ENCODE measurements at places on chromosomes 3 and 15. TPM values are rescaled to one million over a fixed set of nuclear protein-coding genes. Genes with fewer than 3 reads are reported as not detected.

ARL6IP5 gene
- 30.1 TPM for total RNA-seq

IGDCC3 gene
- total RNA-seq = 45.7 TPM

XYLB gene
- 5.3 TPM for total RNA-seq

PLSCR5 gene
- total RNA-seq = not detected

DPPA4 gene
- 734 TPM for total RNA-seq

MYZAP gene
- 0.94 TPM for total RNA-seq

ZPLD1 gene
- total RNA-seq = not detected

CAPN7 gene
- 13.0 TPM for total RNA-seq

DNA sequence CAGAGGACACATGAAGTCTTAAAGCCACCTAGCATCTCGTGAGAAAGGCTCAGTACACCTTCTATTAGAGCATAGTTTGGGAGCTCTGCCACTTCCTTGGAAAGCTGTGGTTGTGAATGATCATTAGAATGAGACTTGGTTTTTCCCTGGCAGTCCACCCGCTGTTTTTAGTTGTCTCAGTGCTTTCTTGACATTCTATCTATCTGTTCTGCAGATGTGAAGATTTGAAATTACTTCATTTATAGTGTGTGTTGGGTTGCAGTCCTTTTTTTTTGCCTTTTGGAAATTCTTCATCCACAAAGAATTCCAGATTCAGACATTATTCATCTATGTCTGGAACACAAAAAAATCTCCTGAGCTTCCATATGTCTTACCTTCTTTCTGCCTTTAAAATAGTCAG, 23.7 kb downstream of the PPP2R3A start:
- no peak for DNase-seq

GRCh38 chr3:99356696-99357095, 281.7 kb upstream of the COL8A1 start:
- no peak for DNase-seq

- no peak for DNase-seq
Observed at GRCh38 chr3:109114746-109115145, 3.2 kb downstream of the MORC1 start.

- no peak for DNase-seq
Observed at GRCh38 chr3:23079976-23080375, 123.2 kb upstream of the UBE2E2 start.

DNA sequence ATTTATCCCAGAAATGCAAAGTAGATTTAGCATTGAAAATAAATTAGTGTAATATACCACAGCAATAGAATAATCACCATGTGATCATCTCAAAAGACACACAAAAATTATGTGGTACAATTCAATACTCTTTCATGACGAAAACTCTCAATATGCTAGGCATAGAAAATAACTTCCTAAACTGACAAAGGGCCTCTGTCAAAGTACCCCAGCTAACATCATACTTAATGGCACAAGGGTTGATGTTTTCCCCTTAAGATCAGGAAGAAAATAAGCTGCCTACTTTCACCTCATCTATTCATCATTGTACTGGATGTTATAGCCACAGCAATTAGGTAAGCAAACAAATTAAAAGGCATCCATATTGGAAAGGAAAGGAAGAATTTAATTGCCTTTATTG, 22.7 kb upstream of the NIPA2 start:
- DNase-seq = no peak

GRCh38 chr3:96449346-96449745, 365.0 kb upstream of the EPHA6 start:
- DNase-seq = no peak

GRCh38 chr3:53145713-53146080, 15.3 kb upstream of the PRKCD start:
- no peak for DNase-seq

GRCh38 chr3:170787464-170787863, 82.5 kb downstream of the RPL22L1 start:
- DNase-seq = no peak

DNA sequence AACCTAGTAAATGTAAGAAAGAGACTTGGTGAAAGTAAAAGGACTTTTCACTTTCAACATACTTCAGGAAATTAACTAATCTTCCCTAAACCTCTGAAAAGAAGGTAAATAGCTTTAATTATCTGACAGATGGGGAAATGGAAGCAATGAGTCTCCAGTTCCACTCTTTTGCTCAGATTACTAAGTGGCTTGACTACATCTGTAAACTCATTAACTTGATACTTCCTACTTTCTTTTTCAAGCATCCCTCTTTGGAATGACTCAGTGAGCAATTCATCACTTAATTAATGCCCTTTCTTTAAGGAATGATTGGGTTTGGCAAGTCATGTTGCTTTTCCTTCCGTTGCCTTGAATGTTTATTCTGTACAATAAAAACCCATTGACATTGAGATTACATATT, 234.2 kb downstream of the GRM7 start:
- no peak for DNase-seq

- DNase-seq = no peak
Observed at GRCh38 chr3:131883086-131883485, 151.7 kb downstream of the CPNE4 start.

GRCh38 chr15:45747426-45747825, 112.6 kb downstream of the SQOR start:
- no peak for DNase-seq

DNA sequence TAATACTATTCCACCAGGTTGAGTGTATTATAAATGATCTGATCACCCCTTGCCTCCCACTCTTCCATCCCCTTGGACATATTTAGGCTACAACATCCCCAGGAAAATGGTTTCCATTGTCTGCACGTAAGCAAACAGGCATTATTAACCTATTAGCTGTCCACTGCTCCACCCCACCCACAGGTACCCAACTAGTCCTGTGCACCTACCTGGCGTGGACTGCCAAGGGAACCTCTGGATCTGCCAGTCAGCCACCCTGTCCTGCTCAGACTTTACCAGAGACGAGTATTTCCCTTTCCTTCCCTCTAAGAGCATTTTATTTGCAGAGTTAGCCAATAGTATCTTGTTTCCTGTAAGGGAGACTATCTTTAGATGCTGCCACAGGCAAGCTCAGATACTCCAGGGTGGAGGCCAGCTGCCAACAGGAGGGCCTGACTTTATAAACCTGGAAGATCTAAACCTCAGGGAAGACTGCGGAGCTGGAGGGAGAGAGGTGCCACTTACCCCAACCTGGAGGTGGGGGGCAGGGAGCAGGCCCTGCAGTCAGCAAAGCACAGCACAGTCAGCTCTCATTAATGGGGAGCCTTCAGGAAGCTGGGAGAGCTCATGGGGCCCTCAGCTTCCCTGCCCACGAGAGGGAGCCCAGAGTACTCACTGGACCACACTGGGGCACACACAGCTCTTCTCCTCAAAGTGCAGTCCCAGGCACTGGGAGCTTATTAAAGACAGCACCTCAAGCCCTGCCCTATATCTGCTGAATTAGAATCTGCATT, at the start of gene CX3CR1:
TSS of gene CX3CR1 (minus strand) at position 292 of the 773 bp plus-strand sequence. CDS start 13,527 bp downstream, outside the sequence.
- no peak for DNase-seq

DNA sequence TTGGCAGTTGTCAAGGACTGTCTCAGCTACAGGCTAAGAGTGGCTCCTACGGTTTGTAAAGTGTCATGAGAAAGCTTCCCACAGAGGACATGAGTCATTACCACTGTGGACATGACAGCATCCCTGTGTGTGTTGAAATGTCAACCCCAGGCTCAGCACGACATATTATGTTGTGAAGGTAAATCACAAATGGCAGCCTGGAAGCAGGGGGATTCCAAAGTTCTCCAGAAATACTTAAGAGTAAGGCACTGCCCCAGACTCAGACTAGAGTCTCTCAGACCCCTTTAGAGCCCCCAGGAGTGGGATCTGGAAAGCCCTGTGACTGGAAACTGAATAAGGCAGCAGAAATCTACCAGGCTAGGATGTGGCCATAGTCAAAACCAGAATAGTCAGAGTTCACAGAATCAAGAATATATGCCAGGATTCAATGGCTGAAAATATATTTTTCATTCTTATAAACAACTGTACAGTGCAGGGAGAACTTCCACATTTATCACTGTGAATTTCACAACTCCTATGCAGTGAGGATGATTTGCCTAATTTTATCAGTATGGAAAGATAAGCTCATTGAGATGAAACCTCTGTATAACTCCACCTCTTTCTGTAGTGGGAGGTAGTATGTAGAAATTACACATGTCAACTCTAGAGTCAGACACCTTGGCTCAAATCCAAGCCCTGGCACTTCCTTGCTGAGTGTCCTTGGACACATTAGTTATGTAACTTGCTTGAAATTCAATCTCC, 237.1 kb upstream of the CFAP20DC start:
- DNase-seq = no peak
